ENCODE measurements at places on chromosomes 5 and 9. TPM values are rescaled to one million over a fixed set of nuclear protein-coding genes. Genes with fewer than 3 reads are reported as not detected.

SNX18 gene
- total RNA-seq = 3.9 TPM

NR2F1 gene
- not detected for total RNA-seq

SHB gene
- total RNA-seq = 1.2 TPM

TRIM7 gene
- 1.6 TPM for total RNA-seq

PCDHGC4 gene
- not detected for total RNA-seq

AMACR gene
- 8.6 TPM for total RNA-seq

LIFR gene
- 0.20 TPM for total RNA-seq
